ENCODE measurements at places on chromosomes 5 and 9.

DNA sequence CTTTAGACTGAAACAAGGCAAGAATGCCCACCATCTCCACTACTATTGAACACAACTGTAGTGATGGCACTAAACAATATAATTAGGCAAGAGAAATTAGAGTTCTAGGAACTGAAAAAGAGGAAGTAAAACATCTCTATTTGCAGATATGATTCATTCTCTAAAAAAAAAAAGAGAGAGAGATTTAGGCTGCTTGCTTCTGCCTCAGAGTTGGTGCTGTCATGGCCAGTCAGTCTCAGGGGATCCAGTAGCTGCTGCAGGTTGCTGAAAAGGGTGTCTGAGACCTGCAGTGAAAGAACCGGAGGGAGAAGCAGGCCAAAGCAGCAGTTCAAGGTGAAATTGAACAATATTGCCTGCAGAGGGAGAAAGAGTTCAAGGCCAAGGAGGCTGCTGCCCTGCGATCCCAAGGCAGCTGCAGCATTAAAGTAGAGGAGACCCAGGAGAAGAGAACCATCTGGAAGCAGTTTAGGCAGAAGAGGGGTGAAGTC lies 72.5 kb downstream of the AP3B1 start:
- no peak for DNase-seq

GRCh38 chr9:77512876-77513275 lies 135.2 kb downstream of the GNA14 start:
- DNase-seq, result peak; percentile 50

GRCh38 chr5:75433814-75434506 lies 77.5 kb downstream of the CERT1 start:
- DNase-seq, result no peak

DNA sequence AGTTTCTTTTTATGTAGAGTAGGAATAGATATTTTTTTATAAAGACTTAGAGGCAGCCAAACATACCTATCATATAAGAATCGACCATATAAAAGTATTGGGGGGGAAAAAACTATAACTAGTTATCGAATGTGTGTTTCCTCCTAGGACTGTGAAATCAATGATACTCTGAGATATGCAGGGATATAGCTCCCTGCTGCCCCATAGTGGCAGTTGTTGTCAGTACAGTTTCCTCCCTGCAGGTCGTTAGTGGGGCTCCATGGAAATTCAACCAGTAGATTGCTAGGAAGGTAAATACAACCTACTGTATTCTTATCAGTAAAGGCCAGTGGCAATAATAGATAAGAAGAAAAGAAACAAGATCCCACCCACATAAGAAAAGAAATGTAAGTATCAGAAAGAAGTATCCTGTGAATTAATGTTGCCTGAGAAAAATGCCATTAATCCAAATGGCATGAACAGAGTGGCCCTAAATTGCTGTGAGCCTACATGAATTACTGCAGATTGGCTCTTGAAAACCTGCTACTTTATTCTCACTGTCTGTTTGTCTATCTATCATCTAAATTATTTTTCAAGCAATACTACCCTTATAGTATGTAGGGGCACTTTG lies 136.9 kb upstream of the FBN2 start:
- DNase-seq, result no peak

GRCh38 chr9:133437753-133438531 lies 15.8 kb downstream of the ADAMTS13 start:
- DNase-seq, result no peak

GRCh38 chr5:16549491-16550206 lies 67.1 kb downstream of the RETREG1 start:
- DNase-seq, result no peak

GRCh38 chr5:43514471-43514815 lies 505 bp downstream of the C5orf34 start:
- DNase-seq, result no peak

DNA sequence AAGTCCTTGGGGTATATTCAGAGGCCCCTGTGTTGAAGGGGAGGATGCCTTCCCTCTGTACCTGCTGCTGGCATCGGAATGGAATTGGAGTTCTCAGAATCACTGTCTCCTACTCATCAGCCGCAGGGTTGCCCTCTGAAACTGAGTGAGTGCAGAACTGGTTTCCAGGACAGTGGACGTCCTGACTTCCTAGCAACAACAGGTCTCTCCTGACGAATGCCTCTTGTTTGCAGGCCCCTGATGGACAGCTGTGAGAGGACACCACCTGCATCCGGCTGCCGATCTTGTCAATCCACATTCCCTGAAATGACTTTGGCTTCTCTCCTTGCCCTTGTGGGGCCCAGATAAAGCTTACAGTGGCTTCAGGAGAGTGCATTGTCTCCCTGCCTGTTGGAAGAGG lies 274.5 kb downstream of the NSG2 start:
- no peak for DNase-seq

- DNase-seq, result no peak
Measured at GRCh38 chr9:77896269-77896937, 135.2 kb downstream of the GNAQ start.

DNA sequence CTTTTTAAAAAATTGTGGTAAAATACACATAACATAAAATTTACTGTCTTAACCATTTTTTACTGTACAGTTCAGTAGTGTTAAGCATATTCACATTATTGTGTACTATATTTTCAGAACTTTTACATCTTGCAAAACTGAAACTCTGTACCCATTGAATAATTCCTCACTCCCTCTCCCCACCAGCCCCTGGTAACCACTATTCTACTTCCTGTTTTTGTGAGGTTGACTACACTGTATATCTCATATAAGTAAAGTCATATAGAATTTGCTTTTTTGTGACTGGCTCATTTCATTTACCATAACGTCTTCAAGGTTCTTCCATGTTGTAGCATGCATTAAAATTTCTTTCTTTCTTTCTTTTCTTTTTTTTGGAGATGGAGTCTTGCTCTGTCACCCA lies 87.0 kb downstream of the LNPEP start:
- DNase-seq, result no peak

DNA sequence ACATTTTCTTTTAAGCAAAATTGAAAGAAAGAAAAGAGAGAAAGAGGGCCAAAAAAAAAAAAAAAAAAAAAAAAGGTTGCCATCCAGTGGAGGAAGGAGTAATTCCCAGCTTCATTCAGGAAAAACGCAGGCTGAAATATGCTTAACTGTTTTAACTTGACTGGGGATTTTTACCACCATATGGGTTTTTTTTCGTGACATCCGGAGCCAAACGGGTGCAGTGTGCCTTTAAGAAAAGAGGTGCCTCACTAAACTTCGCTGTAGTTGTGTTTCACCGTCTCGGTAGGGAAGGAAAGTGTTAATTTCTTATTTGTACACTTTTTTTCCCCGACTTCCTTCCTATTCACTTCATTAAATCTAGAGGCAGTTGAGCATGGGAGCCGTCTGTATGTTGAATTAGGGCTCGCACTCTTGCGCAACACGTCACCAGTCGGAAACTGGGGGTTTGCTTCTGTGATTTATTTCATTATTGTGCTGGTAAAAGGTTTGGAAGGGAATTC lies 143.0 kb downstream of the SMARCA2 start:
- DNase-seq, result peak; percentile 56

- no peak for DNase-seq
Measured at GRCh38 chr9:121827251-121827967, 176.0 kb downstream of the DAB2IP start.

GRCh38 chr9:22452415-22453010 lies 5.9 kb downstream of the DMRTA1 start:
- peak; percentile 33 for DNase-seq

- no peak for DNase-seq
Measured at GRCh38 chr9:134384811-134385479, 58.7 kb downstream of the RXRA start.

DNA sequence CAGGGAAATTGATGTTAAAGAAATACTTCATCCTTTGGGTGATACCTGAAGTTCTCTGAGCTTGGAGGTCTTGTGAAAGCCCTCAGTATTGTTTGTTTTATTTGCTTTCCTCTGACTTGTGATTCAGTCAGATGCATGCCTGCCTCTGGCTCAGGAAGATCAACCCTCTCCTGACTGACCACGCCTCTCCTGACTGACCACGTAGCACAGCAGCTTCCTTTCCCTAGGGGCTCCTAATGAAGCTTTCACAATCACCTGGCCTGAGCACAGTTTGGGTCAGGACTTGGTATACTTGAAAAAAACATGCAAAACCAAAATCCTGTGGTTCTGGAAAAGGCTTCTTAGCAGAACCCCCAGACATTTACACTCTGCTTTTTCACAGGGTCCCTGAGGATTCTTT lies 3.8 kb downstream of the TGFBI start:
- DNase-seq, result no peak

- DNase-seq, result no peak
Measured at GRCh38 chr9:14418941-14419937, 105.3 kb upstream of the NFIB start.

DNA sequence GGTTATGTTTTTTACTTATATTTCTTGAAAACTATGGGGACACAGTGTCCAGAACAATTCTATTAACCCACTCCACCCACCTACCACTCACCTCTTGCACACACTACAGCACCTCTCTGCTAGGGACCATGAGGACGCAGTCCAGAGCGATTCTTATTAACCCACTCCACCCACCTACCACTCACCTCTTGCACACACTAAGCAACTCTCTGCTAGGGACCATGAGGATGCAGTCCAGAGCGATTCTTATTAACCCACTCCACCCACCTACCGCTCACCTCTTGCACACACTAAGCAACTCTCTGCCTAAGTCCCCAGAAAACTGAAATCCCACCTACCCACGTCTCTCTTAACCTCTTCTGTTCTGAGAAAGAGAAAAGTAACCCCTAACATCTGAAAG lies 2.2 kb upstream of the SHROOM1 start:
- no peak for DNase-seq

GRCh38 chr5:75472973-75473372 lies 38.5 kb downstream of the CERT1 start:
- no peak for DNase-seq

DNA sequence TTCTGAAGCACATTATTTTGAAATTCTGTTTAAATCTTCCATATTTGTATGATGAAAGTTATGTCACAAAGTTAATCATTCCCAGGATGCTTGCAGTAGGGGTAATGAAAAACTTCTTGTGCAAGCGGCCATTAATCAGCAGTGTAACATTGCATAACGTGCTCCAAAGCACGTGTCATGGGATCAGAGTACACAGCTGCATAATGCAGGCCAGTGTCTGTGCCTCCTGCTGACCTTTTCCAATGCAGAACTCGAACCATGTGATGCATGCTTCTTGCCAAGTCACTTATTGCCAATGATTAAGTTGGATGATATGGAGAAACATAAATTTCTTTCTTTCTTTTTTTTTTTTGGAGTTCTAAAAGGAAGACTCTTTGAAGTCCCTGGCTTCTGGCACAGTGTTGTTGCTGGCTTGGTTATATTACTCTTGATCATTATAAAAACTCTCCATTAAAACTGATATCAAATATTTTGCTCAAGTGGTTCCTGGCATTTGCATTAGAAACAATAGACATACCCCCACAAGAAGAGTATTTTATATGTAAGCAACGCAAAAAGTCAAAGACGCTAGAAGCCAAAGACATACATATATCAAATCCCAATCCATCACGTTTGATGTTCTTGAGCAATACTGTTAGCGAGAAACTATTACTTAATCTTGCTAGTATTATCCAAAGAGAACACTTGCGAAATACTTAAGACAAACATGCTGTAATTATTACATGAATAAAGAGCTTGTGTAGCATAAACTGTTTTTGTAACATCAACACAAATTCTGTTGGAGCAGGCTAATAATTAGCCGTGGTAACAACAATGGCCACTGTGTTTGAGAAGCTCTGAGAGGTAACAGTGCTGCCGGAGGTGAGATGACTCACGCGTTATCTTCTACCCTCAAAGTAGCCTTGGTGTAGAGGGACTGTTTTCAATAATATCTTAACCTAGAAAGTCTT lies 164.2 kb downstream of the AUH start:
- DNase-seq, result peak; percentile 69

GRCh38 chr9:137316012-137316981 lies 14.2 kb upstream of the NRARP start:
- DNase-seq, result peak; percentile 78

DNA sequence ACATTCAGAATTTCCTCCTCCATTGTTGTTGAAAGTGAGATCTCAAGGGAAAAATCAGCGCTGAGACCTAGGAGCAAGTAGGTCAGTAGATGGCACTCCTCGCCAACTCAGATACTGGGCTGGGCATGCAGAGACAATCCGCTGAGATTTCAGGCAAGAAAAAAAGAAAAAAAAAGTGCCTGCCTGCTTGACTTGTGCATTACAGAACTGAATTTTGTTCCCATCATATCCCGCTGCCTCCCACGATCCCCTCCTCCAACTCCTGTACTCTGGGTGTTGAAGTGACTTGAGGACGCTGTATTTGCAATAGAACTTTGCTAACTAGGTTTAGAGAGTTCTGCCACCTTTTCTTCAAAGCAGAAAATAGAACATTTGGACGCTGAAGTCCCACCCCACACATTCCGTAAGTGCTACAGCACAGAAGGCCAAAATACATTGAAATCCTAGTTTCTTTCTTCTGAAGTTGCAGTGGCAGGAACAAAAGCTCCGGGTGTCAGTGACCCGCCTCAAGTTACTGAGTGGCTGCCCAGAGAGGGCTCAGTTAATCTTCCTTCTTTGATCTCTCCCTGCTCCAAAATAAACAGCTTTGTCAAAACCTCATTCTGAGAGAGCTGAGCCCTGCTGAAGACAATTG lies 265.8 kb downstream of the MLLT3 start:
- DNase-seq, result peak; percentile 70

GRCh38 chr5:107464416-107464815 lies 206.3 kb downstream of the EFNA5 start:
- no peak for DNase-seq

DNA sequence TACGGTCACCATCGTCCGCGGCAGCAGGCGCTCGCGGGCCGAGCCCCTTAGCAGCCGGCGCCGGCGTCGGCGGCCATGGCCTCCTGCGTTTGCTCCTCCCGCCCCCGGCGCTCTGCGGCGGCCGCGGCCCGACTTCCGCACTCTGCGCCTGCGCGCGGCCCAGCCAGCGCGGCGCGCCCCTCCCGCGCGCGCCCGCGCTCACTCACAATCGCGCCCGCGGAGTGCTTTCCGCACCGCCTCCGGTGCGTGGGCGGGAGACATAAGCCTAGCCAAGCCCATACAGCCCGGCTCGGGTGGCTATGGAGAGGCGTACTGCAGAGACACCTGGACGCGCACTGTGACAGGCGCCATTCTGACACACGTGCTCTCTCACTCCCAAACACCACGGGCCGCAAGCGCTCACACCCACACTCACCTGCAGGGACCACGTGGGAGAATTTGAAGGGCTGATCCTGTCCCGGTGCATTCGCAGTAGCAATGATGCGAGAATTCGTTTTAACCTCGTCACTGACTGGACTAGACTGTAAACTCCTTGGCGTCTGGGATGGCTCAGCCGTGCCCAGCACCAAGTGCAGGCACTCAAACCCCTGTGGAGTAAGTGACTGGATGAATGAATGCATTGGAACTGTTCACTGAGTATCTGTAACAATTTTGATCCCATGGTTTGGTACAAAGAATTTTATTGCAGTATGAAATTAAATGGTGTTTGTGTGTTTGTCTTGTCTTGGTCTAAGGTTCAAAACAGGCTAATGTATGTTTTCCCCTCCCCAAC lies at the start of gene RNF145:
TSS of gene RNF145 (minus strand) at position 116 of the 772 bp plus-strand sequence. CDS start 5,936 bp downstream, outside the sequence.
- DNase-seq, result peak; percentile 95

- no peak for DNase-seq
Measured at GRCh38 chr5:159802661-159803060, 113.6 kb upstream of the ADRA1B start.

- DNase-seq, result no peak
Measured at GRCh38 chr5:154197801-154198491, 7.4 kb downstream of the GALNT10 start.
